Fibroblast of skin of left quadriceps (primary cell): ENCODE measurements at places on chromosomes 13 and 19.
A peak's percentile ranks its signal among the peaks of the same experiment; 100 is the strongest.

GRCh38 chr13:42354241-42355091 lies 82.5 kb downstream of the AKAP11 start:
- DNase-seq = no peak

DNA sequence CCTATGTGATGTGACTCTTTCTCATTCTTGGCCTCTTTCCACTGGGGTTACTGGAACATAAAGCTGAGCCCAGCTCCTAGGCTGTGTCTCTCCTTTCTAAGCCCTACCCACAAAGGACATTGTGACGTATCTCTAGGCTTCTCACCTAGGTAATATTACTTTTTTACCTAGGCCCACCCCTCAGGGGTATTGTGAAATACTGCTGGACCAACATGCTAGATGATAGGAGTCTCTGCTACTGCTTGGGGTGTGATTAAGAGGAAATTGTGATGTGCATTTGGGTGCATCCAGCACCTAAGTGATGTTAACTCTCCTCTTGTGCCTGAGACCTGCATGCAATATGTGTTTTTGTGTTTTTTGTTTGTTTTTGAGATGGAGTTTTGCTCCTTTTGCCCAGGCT lies 22.8 kb upstream of the ZNF254 start:
- no peak for DNase-seq

GRCh38 chr19:29546583-29547190 lies 20.9 kb downstream of the VSTM2B start:
- DNase-seq = no peak

DNA sequence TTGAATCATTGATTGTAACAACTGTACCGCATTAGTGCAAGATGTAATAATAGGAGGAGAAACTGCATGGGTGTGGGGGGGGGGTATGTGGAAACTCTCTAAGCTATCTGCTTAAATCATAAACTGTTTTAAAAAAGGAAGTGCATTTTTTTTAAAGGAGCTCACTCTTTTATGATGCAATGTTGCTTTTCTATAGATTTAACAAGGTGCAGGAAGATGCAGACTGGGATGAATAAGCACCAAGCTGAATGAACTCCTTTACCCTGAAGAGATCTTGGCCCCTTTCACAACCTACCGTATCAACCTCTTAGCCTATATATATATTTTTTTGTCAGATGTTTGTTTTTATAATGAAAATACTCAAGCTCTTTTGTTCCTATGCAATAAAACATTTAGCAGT lies 95.9 kb downstream of the AKAP11 start:
- peak; percentile 12 for DNase-seq

DNA sequence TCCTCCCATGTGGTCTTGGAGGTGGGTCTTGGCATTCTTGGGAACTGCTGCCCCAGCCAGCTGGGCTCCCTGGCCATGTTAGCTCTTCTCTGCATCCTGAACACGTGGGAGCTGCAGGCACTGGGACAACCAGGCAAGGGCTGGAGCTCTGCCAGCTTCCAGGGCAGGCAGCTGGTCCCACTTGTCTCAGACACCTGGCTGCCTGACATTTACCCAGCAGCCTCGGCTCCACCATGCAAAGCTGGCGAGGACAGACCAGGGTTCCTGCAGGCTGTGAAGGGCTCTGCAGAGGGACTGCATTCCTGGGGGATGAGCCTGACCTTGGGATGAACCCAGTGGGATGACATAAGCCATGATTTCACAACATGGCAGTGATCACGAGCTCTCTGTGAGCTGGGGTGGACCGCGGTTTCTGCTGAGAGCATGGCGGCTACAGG lies 99.0 kb upstream of the TSHZ3 start:
- peak; percentile 37 for DNase-seq

DNA sequence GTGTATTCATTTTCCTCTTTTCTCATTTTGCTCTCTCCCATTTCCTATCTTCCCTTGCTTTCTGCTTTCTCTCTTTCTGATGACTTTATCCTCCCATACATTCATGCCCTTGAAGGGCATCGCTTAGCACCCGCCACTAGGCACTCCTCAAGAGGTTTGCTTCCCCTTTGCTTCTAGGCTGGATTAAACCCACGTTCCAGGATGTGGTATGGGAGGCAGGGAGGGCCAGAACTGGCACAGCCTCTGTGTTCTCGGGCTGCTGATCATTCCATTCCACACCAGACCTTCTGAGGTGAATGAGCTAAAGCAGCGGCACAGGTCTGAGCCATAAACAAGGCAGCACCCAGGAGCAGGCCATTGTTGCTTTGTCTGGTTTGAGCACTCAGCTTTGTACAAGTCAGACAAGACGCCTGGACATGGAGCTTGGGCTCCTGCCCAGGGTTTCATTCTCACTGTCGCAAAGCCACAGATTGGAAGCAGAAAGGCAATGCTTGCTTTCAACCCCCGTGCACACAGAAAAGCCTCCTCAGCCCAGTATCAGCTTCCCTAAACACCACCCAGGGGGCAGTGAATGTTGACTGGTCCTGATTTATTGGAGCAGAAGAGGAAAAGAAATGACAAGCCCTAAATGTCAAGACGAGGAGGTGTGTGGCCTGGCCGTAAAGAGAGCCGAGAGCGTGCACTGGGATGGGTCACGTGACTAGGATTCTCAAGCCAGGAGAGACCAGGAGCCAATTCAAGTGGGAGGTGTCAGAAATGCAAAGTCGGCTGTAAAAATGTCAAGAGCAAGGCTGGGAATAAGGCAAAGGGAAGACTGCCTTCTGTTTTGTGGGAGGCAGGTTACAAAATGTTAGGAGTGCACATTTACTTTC lies 218.0 kb upstream of the SERP2 start:
- no peak for DNase-seq

- no peak for DNase-seq
Observed at GRCh38 chr19:3830621-3831589, 37.9 kb downstream of the ZFR2 start.

GRCh38 chr13:78700121-78700910 lies 41.4 kb upstream of the OBI1 start:
- DNase-seq = no peak

DNA sequence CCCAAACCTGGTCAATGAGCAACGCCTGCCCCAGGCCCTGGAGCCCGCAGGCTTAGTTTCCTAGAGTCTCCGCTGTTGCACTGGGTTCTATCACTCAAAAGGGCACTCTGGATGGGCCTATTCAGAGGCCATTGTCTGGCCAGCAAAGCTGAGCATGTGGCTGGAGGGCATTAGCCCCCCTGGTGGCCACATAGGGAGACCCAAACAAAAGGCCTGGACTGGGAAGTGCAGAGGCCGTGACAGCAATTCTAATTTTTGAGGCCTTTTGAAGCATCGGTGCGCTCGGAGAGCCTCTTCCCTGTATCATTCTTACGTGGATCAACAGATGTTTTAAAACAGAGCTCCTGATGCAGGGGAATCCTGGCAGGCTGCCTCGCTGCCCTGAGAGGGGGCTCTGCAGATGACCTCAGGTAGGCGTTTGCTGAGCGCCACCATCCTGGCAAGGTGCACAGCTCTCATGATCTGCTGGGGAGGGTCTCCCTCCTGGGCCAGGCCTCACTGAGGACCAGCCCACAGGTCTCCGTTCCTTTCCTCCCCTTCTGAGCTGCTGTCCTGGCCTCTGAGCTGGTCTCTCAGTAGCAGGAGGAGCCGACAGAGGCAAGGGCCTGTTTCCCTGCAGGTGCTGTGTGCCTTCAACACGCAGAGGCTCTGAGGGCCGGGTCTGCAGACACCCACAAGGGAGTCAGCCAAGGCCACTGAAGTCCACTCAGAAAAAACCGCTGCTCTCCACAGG lies 190.5 kb downstream of the URI1 start:
- no peak for DNase-seq

DNA sequence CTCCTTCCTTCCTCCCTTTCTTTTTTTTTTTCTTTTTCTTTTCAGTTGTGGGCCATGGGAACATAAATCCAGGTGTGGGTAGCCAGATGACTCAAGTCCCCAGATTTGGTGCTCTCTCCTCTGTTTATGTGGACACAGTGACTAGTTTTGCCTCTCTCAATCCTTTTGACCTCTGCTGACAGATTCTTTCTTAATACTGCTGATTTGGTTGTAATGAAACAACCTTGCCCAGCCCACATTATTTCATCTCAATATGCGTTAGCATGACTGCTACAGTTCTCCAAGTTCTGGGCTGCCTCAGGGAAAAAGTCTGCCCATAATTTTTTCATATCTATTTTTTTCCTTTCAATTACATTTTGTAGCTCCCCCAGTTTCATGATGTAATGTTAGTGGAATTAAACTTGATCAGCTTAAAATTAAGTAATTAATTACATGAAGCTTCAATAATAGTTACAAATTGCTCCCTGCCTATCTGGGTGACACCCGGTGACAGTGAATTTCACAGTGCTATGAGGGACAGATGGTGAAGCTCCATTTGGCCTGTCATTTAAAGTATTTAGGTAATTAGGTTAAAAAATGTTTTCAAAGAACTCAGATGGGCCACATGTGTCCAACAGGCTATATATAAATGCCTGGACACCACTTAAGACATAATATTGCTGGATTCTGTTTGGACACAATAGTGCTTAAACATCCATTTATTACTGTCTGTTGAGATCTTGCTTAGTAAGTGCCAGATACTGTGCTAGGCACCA lies 118.8 kb upstream of the FRY start:
- no peak for DNase-seq

DNA sequence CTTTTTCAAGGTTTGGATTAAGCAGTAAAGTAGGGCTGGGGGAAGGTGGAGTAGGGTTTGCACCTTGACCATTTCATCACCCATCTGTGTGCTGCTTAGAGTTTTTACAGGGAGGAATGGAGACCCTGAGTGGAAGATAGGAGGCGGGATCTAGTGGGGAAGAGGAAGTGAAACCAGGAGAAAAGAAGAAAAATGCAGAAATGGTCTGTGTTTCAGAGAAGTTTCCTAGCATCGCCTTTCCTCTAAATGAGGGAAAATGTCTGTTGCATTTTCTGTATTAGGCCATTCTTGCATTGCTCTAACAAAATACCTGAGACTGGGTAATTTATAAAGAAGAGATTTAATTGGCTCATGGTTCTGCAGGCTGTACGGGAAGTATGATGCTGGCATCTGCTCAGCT lies 64.1 kb downstream of the TPT1 start:
- DNase-seq = no peak

- no peak for DNase-seq
Observed at GRCh38 chr13:29543230-29544215, 52.0 kb downstream of the SLC7A1 start.

DNA sequence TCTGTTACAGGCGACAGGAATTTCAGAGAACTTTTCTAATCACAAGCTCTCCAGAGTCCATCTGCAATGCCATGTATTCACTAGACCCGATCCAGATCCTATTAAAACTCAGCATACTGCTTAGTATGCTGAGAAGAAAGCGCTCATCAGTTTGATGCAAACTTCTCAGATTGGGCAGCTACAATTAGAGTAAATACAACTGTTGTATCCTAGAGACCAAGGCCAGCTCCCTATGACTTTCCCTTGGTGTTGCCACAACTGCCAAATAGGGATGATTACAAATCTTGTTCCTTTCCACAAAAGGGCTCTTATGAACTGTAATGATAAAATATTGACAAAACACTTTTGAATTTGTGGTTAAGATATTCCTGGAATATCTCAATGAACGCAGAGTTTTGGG lies 191.2 kb downstream of the SPRY2 start:
- DNase-seq = no peak

- peak; percentile 88 for DNase-seq
Observed at GRCh38 chr19:45630463-45630862, 8.7 kb downstream of the EML2 start.

- DNase-seq = no peak
Observed at GRCh38 chr19:47022140-47022536, 2.5 kb downstream of the NPAS1 start.

DNA sequence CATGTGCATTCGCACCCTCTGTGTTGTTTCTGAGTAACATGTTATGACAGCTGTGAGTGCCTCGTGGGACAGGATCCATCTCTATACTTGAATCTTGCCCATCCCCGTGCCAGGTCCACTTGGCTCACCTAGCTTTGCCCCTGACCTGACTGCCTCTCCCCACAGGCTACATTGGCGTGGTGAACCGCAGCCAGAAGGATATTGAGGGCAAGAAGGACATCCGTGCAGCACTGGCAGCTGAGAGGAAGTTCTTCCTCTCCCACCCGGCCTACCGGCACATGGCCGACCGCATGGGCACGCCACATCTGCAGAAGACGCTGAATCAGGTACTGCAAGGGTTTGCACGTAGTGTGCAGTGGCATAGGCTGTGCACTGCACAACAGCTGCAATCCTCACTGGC lies 53.2 kb downstream of the TMED1 start:
- DNase-seq = no peak

- DNase-seq = no peak
Observed at GRCh38 chr13:103730407-103730806, 664.2 kb upstream of the SLC10A2 start.
